ENCODE measurements at places on chromosomes 5 and 9. TPM values are rescaled to one million over a fixed set of nuclear protein-coding genes. Genes with fewer than 3 reads are reported as not detected.
A peak's percentile ranks its signal among the peaks of the same experiment; 100 is the strongest.

- H3K4me3 ChIP-seq, result no peak overlapping the region
- H3K36me3 ChIP-seq, result no peaks in the 10 kb centered on the region
- H3K27ac ChIP-seq, result no peak overlapping the region
- H3K27me3 ChIP-seq, result no peaks in the 10 kb centered on the region
- no peak for DNase-seq
Observed at GRCh38 chr5:90861843-90862586, 303.4 kb downstream of the ADGRV1 start.

DNA sequence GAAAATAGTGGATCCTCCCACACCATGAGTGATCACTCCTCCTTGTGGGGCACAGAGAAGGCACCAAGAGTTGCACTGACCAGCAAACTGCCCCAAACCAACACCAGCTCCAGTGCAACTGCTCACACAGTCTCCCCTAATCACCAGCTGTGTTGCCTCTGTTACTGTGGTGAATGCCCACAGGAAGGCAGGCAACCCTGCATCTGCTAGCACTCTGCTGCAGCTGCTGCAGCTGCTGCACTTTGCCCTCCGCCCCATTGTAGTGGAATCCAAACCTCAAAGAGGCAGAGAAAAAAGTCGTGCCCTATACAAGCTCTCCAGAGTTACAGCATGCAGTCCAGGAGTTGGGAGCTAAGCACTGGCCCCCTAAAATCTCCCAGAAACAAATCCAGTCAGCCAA lies 339.6 kb downstream of the TRIM36 start:
- H3K4me3 ChIP-seq, result no peak overlapping the region
- DNase-seq, result no peak
- H3K27me3 ChIP-seq, result no peaks in the 10 kb centered on the region

JAK2 gene
- total RNA-seq, result 43.9 TPM

DNA sequence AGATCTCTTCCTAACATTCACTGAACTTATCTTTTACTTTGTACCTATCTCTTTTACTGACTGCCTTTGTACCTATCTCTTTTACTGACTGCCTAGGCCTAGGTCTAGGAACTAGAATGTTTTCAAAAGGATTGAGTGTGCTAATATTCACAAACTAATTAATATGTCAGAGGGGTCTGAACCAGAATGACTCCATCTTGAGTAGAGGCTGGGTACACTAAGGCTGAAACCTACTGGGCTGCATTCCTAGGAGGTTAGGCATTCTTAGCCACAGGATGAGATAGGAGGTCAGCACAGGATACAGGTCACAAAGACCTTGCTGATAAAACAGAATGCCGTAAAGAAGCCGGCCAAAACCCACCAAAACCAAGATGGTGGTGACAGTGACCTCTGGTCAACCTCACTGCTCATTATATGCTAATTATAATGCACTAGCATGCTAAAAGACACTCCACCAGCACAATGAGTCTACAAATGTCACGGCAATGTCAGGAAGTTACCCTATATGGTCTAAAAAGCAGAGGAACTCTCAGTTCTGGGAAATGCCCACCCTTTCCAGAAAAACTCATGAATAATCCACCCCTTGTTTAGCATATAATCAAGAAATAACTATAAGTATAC lies 2.5 kb upstream of the RHOBTB3 start:
- H3K27me3 ChIP-seq, result no peaks in the 10 kb centered on the region
- H3K27ac ChIP-seq, result no peak overlapping the region
- no peak for DNase-seq
- no peak overlapping the region for H3K4me3 ChIP-seq

RNF183 gene
- total RNA-seq, result not detected

- no peaks in the 10 kb centered on the region for H3K27me3 ChIP-seq
- H3K4me3 ChIP-seq, result peak overlapping the region; percentile 88
- H3K4me1 ChIP-seq, result peaks cover 81% of the 10 kb centered on the region
- DNase-seq, result no peak
Observed at GRCh38 chr5:180801596-180802324, 846 bp downstream of the MGAT1 start.

GRCh38 chr9:135615666-135616618 lies 23.4 kb downstream of the GLT6D1 start:
- H3K27me3 ChIP-seq, result no peaks in the 10 kb centered on the region
- no peaks in the 10 kb centered on the region for H3K4me1 ChIP-seq
- H3K36me3 ChIP-seq, result no peaks in the 10 kb centered on the region

- H3K4me1 ChIP-seq, result no peaks in the 10 kb centered on the region
- DNase-seq, result no peak
- no peak overlapping the region for H3K27ac ChIP-seq
Observed at GRCh38 chr5:98793223-98793622, 19.8 kb downstream of the RGMB start.

SLC25A2 gene
- total RNA-seq, result not detected

- no peak for DNase-seq
- H3K36me3 ChIP-seq, result no peaks in the 10 kb centered on the region
- H3K27me3 ChIP-seq, result no peaks in the 10 kb centered on the region
- no peak overlapping the region for H3K4me3 ChIP-seq
- H3K4me1 ChIP-seq, result no peaks in the 10 kb centered on the region
Observed at GRCh38 chr9:105290418-105290817, 46.0 kb downstream of the SLC44A1 start.

- no peak overlapping the region for H3K4me3 ChIP-seq
- no peaks in the 10 kb centered on the region for H3K27me3 ChIP-seq
- H3K36me3 ChIP-seq, result no peaks in the 10 kb centered on the region
- peak overlapping the region; percentile 25 for H3K27ac ChIP-seq
Observed at GRCh38 chr5:147216552-147217154, 18.2 kb upstream of the STK32A start.

DOK3 gene
- total RNA-seq, result 3.5 TPM

SLC4A9 gene
- total RNA-seq, result not detected

NNT gene
- total RNA-seq, result 66.1 TPM

MORN5 gene
- not detected for total RNA-seq

GARIN3 gene
- not detected for total RNA-seq

DNA sequence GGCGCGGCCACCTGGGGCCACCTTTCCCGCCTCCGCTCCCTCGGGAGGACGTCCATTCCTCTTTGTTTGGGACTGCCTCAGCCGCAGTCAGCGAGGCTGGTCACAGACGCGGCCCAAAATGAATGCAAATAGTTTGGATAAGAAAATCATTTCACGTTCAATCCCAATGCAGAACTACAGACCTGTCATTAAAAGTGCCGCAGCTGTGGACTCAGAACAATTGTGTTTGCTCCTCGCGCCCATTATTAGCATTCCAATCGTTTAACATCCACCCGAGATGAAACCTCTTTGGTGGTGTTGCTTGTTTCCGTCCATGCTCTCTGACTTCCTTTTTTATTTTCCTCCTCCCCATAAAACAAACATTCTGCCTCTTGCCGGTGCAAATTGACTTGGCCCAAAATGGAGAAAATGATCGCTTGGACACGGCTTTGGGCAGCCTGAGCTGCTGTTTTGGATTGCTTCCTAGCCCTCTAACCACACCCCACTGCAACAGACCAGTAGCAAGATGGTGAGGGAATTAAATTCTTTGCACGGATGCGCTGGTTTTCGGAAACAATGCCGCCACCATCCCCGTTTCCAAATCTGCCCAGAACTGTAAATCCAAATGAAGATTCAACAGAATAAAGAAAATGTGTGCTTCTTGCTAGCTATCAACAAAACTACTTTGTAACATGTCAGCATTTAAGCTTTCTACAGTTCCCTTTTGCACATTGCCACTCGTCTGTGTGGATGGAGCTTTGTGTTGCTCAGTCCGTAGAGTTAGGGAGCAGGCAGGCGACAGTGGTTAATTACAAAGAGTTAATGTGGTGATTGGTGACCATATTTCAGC lies 784 bp downstream of the NLN start:
- H3K27ac ChIP-seq, result no peak overlapping the region
- no peaks in the 10 kb centered on the region for H3K27me3 ChIP-seq
- DNase-seq, result no peak
- H3K36me3 ChIP-seq, result peaks cover 2% of the 10 kb centered on the region
- peaks cover 27% of the 10 kb centered on the region for H3K4me1 ChIP-seq

Measured in natural killer cell (primary cell).